ENCODE measurements at places on chromosomes 2 and 18. TPM values are rescaled to one million over a fixed set of nuclear protein-coding genes. Genes with fewer than 3 reads are reported as not detected.

DNA sequence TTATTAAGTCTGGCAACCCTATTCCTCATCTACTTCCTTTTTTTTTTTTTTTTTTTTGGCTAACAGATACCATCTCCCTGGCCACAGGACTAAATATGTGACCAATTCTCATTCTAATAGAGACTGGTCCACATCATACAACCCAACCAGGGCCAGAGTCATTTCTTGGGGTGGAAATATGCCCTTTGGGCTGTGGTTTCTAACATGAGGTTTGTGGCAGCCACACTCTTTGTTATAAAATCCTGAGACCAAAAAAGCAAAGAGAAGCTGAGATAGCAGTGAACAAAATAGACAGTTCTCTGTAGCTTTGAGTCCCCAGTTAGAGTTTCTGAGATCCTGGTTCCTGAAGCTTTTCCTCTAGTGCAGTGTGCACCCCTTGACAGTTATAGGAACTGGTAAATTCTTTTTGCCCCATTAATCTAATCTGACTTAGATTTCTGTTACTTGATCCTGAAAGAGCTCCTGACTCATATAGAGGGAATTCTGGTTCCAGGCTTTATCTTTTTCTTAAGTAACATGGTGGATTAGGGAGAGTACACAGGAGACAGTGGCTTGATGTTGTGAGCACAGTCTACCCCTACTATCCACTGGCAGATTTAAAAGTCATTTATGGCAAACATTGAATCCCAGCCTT, 86.8 kb downstream of the MAIP1 start:
- no peak overlapping the region for H3K4me3 ChIP-seq
- no peak for DNase-seq
- H3K27me3 ChIP-seq, result no peaks in the 10 kb centered on the region

DNA sequence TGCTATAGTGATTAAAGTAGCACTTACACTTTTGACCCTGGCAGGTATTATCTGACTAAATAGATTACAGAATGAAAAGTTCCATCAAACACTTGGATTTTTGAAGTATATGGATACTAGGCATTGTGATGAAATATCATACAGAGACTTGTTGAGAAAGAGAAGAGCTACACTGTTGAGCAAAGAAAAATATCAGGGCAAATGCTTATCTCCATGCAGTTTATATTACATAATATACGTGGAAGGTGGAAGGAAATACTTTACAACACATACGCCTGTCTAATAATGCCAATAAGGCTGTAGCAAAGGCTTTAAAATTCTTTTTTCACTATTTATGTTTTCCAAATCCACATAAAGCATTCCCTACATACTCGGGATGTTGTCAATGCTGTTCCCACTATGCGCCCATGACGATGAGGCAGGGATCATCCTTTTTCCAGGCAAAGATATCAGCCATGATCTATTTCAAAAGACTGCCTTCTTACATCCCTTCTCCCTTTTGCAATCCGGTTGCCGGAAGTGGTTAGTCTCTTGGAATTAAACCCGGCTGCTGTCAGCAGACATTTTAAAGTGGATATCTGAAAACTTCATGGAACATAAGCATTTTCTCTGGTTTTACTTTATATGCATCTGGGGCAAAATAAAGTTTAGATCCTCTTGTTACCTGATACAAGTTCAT, 92.6 kb upstream of the ITGA4 start:
- H3K4me3 ChIP-seq, result no peak overlapping the region
- H3K27me3 ChIP-seq, result no peaks in the 10 kb centered on the region
- H3K27ac ChIP-seq, result no peak overlapping the region
- no peak for DNase-seq
- H3K36me3 ChIP-seq, result no peaks in the 10 kb centered on the region
- H3K4me1 ChIP-seq, result no peaks in the 10 kb centered on the region

DNA sequence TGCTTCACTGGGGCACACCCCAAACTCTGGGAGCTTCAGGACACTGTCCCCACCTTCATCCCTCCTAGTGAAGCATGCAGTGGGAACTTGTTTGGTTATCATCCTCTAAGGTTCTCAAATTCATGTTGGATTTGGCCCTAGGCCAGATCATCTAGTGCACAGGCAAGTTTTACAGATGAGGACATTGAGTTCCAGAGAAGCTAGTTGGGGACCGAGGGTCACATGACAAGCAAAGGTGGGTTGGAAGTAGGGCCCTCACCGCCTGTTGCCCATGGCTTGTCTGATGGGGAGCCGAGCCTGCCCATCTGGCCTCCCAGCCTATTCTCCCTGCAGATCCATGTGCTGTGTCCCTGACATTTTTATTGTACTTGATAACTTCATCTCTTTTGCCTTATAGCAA, 2.8 kb downstream of the PRKCE start:
- no peak for DNase-seq
- no peaks in the 10 kb centered on the region for H3K36me3 ChIP-seq
- H3K27ac ChIP-seq, result no peak overlapping the region

DNA sequence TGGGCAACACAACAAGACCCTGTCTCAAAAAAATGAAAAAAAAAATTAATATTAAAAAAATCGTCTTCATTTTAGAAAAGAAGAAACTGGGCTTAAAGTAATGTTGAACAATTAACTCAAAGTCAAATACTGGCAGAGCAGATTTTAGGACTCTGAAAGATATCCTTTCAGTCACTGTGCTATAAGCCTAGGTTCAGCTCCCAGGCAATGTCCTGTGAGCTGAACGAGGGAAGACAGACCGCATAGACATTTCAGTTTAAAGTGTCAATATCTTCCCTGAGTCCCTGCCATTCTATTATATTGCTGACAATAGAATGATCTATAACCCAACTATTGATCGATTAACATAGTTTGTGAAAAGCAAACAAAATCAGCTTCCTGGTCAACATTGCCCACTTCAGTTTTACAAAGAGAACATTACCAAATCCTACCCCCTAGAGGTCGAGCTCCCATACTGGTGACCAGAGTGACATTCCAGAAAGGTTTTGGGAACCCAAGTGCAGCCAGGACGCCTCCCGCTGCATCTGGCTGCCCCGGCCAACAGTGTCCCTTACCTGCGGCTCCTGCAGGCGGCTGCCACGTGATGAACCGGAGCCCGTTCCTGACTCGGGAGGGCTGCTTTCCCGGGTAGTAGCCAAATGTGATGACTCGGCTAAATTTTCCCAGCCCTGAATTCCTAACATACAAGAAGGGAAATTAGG, 639 bp downstream of the MRO start:
- DNase-seq, result no peak
- peak overlapping the region; percentile 2 for H3K27ac ChIP-seq
- H3K27me3 ChIP-seq, result no peaks in the 10 kb centered on the region

GRCh38 chr2:69805887-69806286, 23.6 kb upstream of the GMCL1 start:
- no peaks in the 10 kb centered on the region for H3K4me1 ChIP-seq
- no peaks in the 10 kb centered on the region for H3K27me3 ChIP-seq
- H3K4me3 ChIP-seq, result no peak overlapping the region
- no peak for DNase-seq
- H3K27ac ChIP-seq, result no peak overlapping the region

GRCh38 chr2:36246320-36246990, 109.1 kb upstream of the CRIM1 start:
- H3K4me3 ChIP-seq, result no peak overlapping the region
- no peak overlapping the region for H3K27ac ChIP-seq
- H3K27me3 ChIP-seq, result no peaks in the 10 kb centered on the region
- H3K36me3 ChIP-seq, result no peaks in the 10 kb centered on the region
- no peaks in the 10 kb centered on the region for H3K4me1 ChIP-seq
- DNase-seq, result no peak

- peaks cover 11% of the 10 kb centered on the region for H3K4me1 ChIP-seq
- no peaks in the 10 kb centered on the region for H3K36me3 ChIP-seq
- no peak overlapping the region for H3K4me3 ChIP-seq
- H3K27ac ChIP-seq, result no peak overlapping the region
- DNase-seq, result no peak
- H3K27me3 ChIP-seq, result no peaks in the 10 kb centered on the region
These were observed 93.4 kb downstream of the AGAP1 start for GRCh38 chr2:235587202-235587601.

- H3K4me3 ChIP-seq, result no peak overlapping the region
- H3K27ac ChIP-seq, result no peak overlapping the region
- H3K36me3 ChIP-seq, result no peaks in the 10 kb centered on the region
- no peak for DNase-seq
These were observed 81.3 kb downstream of the TFCP2L1 start for GRCh38 chr2:121203591-121204249.

DNA sequence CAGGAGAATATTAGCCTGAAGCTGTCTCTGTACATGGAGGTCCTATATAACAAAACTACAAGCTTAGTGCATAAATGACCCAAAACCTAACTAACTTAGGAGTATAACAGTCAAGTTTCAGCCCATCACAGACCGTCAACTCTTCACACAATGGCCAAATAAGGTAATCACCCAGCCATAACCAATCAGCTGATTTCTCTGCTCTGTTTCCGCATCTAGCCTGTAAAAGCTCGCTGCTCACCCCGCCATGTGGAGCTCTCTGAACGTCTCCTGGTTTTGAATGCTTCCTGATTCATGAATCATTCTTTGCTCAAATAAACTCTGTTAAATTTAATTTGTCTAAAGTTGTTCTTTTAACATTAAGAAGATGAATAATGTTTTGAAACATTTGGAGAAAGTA, 593.6 kb downstream of the TMX3 start:
- no peak for DNase-seq
- no peak overlapping the region for H3K4me3 ChIP-seq
- H3K36me3 ChIP-seq, result no peaks in the 10 kb centered on the region
- no peak overlapping the region for H3K27ac ChIP-seq

- no peak for DNase-seq
- H3K36me3 ChIP-seq, result no peaks in the 10 kb centered on the region
- H3K4me3 ChIP-seq, result no peak overlapping the region
- no peak overlapping the region for H3K27ac ChIP-seq
These were observed 157.6 kb downstream of the ARL6IP6 start for GRCh38 chr2:152875701-152876695.

Gene C2orf15
- total RNA-seq, result not detected

Gene SOX11
- total RNA-seq, result not detected

Gene CIAO1
- 92.6 TPM for total RNA-seq

All from vagina (tissue), 2 donors.